Stomach (tissue), 19 donors: ENCODE measurements at places on chromosomes 6 and 20. TPM values are rescaled to one million over a fixed set of nuclear protein-coding genes. Genes with fewer than 3 reads are reported as not detected.

OR2J3 gene
- polyA plus RNA-seq: not detected

GRCh38 chr6:158377860-158378259 is 65.6 kb downstream of the TULP4 start:
- DNase-seq: peak; percentile 24

GRCh38 chr20:48298851-48299484 is 513.7 kb upstream of the SULF2 start:
- no peak for DNase-seq

- peak; percentile 46 for DNase-seq
Observed at GRCh38 chr6:137216875-137217553, 2.2 kb downstream of the IFNGR1 start.
